Vein endothelial cell (primary cell): ENCODE measurements at places on chromosomes 4 and X. TPM values are rescaled to one million over a fixed set of nuclear protein-coding genes. Genes with fewer than 3 reads are reported as not detected.

Gene IL3RA
- 22.4 and 25.2 TPM in 2 replicates for total RNA-seq

Gene TRIM75
- total RNA-seq, result not detected in 2 replicates

Gene ACOT9
- 86.2 and 121 TPM in 2 replicates for total RNA-seq

Gene FRMD7
- not detected in 2 replicates for total RNA-seq

Gene DKK2
- total RNA-seq, result 0.29 TPM in 1 of 2 replicates, not detected in the other

Gene THAP9
- total RNA-seq, result 3.4 and 4.9 TPM in 2 replicates

Gene DDX53
- total RNA-seq, result not detected in 2 replicates

Gene IL15
- total RNA-seq, result 0.65 and 1.4 TPM in 2 replicates

Gene BST1
- total RNA-seq, result 22.0 and 49.3 TPM in 2 replicates

Gene COL4A5
- total RNA-seq, result 32.7 and 38.9 TPM in 2 replicates

Gene PABPC1L2A
- not detected in 2 replicates for total RNA-seq

Gene PYURF
- total RNA-seq, result 63.0 and 82.0 TPM in 2 replicates

Gene TLR3
- total RNA-seq, result 2.9 and 3.3 TPM in 2 replicates

Gene SLC7A11
- total RNA-seq, result 76.1 and 102 TPM in 2 replicates

Gene WNK3
- total RNA-seq, result 0.65 and 1.2 TPM in 2 replicates

Gene ALAS2
- total RNA-seq, result not detected in 2 replicates

Gene BEND2
- total RNA-seq, result not detected in 2 replicates

Gene GPR50
- total RNA-seq, result not detected in 2 replicates
